ENCODE measurements at places on chromosomes 7 and 10.

DNA sequence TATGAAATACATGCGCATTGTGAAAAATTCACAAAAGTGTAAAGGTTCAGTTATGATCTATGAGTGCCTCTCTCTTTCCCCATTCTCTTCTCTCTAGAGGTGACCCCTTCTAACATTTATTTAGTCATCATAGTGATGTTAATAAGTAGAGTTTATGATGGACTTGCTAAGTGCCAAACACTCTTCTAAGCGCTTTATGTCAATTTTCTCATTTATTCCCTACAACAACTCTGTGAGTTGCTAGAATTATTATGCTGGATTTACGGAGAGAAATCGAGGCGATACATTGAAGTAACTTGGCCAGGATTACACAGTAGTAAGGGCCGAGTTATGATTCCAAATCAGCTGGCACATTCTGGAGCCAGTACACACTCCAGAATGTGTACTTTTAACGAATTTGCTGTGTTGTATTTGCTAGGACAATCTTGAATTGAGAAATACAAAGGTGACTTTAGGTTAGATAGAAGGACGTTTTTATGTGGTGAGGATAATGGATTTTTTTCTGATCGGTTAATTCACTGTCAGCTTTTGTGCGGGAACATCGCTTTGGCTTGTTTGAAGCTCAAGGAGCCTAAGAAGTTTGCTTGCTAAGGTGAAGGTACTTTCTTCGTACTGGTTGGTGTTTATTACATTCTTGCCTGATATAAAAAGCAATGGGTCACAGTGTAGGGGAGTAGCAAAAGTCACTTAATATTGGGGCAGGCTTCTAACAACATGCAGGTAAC, 1.4 kb downstream of the ATRNL1 start:
- no peak for DNase-seq

GRCh38 chr10:100793055-100793454, 47.7 kb downstream of the PAX2 start:
- no peak for DNase-seq

GRCh38 chr7:137454767-137455166, 111.2 kb upstream of the PTN start:
- no peak for DNase-seq

DNA sequence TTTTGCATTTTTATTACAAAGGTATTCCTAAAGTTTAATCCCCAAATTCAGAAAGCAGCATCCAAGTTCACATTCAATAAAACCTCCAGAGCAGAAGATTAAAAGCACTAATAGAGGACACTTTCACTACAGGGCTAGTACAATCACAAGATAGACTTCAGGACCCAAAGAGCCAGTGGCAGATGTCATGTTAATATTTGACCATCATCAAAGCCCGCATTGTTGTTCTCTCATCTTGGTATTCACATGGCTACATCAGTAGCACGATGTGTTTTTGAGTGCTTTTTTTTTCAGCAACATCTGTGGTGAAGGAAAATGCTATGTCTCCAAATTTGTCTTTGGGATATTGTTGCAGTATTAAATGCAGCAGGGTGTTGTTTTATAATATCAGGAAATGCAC, 134.3 kb downstream of the ARL4A start:
- DNase-seq, result no peak

GRCh38 chr10:35232527-35232926, 103.8 kb upstream of the CCNY start:
- DNase-seq, result no peak

DNA sequence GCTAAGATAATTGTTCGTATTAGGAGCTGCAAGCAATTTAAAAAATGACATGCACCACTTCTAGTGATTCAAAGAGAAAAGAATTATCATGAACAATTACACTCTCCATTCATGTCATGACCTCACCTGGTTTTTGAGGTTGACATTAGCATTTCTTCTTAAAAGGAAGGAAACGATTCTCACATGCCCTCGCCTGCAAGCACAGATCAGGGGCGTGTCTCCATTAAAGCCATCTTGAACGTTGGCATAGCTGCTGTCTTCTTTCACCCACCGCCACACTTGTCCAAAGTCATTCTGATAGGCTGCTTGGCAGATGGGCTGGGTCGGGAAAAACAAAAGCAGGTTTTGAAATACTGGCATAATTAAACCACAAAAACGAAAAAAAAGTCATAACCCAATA, 19.9 kb downstream of the ANKRD22 start:
- DNase-seq, result peak; percentile 14

- DNase-seq, result peak; percentile 35
Measured at GRCh38 chr7:106111655-106112117, 426 bp downstream of the SYPL1 start.

DNA sequence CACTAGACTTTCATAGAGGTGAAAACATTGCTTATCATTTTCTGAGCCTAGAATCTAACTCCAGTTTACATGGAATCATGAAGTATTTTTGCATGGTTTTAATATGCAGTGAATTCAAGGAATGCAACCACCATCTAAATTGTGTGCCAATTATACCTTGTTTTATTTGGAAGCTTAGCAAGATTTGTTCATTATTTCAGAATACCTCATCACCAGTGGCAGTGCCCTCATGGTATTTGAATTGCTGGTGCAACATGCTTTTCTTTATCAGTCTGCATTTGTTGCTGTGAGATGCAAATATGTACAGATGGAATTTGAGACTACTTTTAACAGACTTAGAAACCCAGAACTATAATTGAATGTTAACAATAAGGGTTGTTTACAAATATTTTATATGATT, 18.7 kb upstream of the ZNF800 start:
- no peak for DNase-seq

GRCh38 chr7:31055471-31055870, 3.4 kb downstream of the ADCYAP1R1 start:
- DNase-seq, result no peak

GRCh38 chr7:27515933-27516332, 146.8 kb downstream of the HIBADH start:
- DNase-seq, result no peak

DNA sequence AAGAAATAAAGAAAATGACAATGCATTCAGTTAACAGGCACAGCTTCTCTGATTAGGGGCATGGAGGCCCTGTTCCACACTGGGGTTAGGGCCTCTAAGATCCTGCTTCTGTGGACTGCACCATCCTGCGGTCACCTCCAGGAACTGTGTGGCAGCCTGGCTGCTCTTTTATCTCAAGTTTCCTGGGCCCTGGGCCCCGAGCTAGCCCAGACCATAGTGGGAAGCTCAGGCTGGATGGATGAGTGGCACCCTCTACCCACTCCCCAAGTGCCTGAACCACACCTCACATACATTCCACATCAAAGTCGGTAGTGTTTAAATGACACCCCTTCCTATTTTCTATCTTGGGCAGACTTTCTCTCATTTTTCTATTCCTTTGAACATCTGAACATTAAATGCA, 461.5 kb upstream of the MKI67 start:
- DNase-seq, result no peak

- peak; percentile 7 for DNase-seq
Measured at GRCh38 chr10:74824184-74824899, 2.1 kb upstream of the KAT6B start.

- no peak for DNase-seq
Measured at GRCh38 chr10:32104622-32105509, 48.6 kb upstream of the KIF5B start.

GRCh38 chr7:103524042-103524907, 78.3 kb upstream of the SLC26A5 start:
- DNase-seq, result no peak

GRCh38 chr7:129801882-129802281, 150.9 kb downstream of the UBE2H start:
- DNase-seq, result no peak

DNA sequence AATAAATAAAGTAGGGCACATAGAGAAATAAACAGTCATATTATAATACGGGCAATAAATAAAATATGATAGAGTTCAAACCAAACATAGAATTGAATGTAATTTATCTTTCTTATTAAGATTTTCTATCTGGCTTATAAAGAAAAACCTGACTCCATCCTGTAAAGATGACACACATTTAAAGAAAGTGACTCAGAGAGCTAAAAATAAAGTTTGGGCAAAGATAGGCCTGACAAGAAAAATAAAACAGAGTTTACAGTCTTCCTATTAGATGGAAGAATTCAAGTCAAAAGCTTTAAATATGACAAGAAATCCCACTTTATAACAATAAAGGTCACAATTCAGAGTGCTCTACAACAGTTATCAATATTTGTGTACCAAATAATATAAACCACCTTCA, 580.6 kb downstream of the PHTF2 start:
- DNase-seq, result no peak

DNA sequence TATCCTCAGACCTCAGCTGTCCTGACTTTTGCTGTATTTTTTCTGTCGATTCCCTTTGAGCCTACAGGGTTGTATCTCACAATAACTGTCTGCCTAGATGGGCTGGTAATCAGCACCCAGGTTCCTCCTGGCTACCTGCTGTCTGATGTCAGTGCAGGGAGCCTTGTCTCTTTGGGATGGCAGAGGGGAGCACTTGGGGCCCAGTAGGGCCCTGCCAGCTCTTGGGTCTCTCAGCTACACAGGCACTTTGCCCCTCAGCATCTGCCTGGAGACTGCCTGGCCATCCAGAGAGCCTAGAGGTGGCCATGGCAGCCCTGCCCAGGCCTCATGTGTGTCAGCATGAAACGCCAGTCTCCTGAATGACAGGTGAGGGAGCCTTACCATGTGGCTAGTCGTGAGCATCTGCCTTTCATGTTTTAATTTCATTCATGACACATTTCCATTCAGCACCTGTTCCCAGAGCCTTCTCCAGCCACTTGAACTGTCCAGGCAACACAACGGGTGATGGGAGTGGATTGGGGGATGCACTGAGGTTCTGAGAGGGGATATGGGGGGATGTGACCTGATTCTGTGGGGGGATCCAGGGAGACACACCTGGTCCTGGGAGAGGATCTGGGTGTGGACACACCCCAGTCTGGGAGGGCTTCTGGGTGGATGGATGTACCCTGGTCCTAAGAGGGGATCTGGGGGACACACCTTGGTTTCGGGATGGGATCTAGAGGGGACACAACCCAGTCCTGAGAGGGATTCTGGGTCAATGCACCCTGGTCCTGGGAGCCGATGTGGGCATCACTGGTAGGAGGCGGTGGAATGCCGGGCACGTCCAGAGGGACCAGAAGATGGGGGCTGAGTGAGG, 21.9 kb downstream of the ADCY1 start:
- no peak for DNase-seq

GRCh38 chr10:70562036-70562755, 40.3 kb downstream of the PRF1 start:
- no peak for DNase-seq

DNA sequence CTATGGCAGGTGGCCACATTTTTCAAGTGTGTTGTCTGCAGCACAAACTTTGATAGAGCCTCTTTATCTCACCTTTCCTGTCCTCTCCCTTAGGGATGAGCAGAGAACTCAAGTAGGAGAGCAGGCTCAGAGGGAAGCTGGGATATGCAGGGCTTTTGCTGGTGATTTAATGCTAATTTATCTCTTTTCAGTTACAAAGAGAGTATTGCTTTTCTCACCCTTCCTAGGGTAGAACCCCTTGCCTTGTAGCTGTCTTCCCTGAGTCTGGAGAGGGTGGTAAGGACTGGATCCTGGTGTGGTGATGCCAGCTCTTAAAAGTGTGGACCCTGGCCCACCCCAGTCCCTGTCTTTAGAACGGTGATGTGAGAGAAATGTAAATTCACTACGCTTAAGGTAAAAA, 1061.4 kb downstream of the TYW1 start:
- no peak for DNase-seq

- no peak for DNase-seq
Measured at GRCh38 chr7:120442838-120443237, 169.9 kb downstream of the KCND2 start.

DNA sequence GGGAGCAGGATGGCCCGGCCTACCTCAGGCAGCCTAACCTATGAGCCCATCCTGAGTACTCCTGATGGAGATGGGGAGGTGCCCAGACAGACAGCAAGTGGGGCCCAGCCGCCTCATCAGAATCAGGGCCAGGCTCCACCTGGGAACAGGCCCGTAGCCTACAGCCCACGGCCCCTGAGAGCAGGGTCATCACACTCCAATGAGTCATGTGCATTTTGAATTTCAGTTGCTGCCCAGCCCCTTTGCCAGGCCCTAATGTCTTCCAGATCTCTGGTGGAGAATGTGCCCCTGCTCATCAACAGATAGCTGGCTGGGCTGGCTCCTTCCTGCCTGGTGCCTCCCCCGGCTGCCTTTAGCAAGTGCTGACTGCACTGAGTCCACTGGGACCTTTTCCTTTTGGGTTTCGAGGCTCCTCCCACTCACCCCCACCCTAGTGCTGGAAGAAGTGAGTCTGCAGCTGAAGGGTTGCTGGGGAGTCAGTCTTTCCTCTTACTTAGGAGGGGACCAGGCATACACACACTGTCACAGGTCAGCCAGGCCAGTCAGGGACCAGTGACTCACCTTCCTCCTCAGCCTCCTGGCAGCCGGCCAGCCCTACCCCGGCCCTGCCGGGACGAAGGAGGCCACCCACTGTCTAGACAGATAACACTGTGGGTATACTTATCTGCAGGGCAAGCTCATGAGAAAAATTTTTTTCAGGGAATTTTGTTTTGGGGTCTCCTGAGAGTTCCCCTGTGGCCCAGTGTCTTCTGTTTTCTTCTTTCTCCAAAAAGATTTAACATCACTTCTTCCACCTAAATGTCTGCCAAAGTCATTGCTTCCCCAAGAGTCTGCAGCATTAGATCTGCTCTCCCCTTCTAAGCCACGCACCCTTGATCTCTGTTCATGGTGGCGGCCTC, 9.1 kb upstream of the ASIC3 start:
- peak; percentile 61 for DNase-seq

DNA sequence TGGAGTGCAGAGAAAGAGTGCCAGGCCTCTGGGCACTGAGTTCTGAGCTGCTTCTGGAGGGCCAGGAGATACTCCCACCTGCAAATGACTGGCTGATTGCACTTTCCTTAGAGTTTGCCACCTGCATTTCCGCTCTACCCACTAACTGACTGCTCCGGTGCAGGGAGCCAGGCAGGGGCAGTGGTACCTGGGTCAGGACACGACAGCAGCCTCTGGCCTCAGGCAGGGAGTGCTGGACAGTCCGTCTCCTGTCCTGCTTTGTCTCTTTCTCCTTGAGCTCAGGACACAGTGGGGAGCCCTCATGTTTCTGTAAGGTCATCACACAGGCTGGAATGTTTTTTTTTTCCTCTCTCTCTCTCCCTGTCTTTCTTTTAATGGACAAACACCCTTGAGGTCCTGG, 252.0 kb downstream of the DPP6 start:
- DNase-seq, result no peak

DNA sequence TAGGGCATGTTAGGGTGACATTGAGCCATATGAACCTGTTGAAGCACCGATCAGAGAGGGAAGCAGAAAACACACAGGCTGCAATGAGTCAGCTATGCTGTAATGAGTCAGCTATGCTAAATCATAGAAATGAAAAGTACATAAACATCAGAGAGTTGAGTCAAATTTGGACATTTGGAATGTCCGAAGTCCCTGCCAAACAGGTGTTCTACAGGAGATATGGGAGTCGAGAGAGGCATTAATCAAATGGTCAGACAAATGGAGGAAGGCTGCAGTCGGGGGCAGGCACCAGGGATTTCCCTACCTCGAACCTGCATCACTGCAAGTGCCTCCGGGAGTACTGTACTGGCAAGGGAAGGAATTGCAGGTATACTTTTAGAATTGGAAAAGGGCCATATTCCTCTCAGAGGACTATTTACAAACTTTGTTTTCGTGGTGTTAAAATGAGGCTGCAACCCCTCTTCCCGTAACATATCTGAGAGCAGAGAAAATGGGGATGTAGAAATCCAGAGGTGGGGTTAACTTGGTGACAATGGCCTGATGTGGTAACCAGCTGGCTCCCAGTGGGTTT, 8.8 kb upstream of the ZC3HAV1 start:
- no peak for DNase-seq

Data from stimulated activated CD4-positive, alpha-beta T cell treated with anti-CD3 and anti-CD28 coated beads, Interleukin-12 subunit alpha, Interleukin-12 subunit beta, amount 100 ng/mL, for 4 hours (primary cell).